ENCODE measurements at places on chromosomes 2 and 18.

DNA sequence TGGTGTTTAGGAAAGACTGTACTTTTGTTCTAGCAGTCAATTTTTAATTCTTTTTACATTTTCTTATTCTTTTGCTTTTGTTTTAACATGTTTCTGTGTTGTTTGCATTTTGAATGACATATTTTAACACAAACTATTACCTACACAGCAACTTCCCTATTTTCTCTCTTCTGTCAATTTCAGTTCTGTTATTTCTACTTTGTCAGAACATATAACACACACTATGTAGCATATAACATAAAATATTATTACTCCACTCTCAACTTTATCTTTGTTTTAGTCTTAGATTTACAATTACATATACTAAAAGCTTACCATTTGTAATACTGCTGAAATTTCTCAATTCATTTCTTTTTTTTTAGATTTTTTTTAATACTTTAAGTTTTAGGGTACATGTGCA is 372.7 kb upstream of the VWC2L start:
- no peaks in the 10 kb centered on the region for H3K27me3 ChIP-seq
- no peak overlapping the region for H3K4me3 ChIP-seq
- DNase-seq: no peak

DNA sequence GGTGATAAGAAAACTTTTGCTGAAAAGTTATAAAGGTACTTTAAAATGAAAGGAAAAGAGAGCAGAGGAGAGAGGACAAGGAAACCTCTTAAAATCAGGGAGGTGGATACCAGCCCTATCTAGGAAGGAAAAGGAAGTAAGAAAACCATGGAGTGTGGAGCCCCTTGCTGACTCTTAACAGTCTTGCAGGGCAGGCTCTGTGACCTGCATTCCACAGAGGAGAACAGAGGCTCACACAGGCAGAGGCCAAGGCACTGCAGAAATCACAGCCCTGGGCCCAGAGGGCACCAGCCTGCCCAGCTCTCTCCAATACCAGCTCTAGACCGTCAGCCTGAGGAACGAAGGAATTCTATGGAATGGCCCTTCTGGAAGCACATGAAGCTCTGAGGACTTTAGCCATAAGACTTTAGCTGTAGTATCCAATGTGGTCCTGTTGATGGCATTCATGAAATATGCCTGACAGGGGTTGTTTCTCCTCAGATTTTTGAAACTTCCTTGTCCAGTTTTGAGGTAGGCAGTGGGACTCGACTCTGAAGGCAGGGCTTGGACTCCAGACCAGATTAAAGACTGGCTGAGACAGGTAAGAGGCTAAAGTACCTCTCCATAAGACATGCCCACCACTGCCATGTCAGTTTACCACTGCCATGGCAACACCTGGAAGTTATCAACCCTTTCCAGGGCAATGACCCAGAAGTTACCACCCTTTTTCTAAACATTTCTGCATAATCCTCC is 216.3 kb downstream of the ANAPC1 start:
- peaks cover 18% of the 10 kb centered on the region for H3K4me1 ChIP-seq
- H3K27ac ChIP-seq: no peak overlapping the region
- H3K4me3 ChIP-seq: no peak overlapping the region
- DNase-seq: peak; percentile 62
- no peaks in the 10 kb centered on the region for H3K36me3 ChIP-seq
- H3K27me3 ChIP-seq: no peaks in the 10 kb centered on the region

GRCh38 chr18:9474108-9474982 is 968 bp upstream of the RALBP1 start:
- H3K4me3 ChIP-seq: peak overlapping the region; percentile 89
- H3K36me3 ChIP-seq: peaks cover 8% of the 10 kb centered on the region
- H3K27me3 ChIP-seq: no peaks in the 10 kb centered on the region
- no peak for DNase-seq
- H3K27ac ChIP-seq: peak overlapping the region; percentile 68
- H3K4me1 ChIP-seq: peaks cover 12% of the 10 kb centered on the region

DNA sequence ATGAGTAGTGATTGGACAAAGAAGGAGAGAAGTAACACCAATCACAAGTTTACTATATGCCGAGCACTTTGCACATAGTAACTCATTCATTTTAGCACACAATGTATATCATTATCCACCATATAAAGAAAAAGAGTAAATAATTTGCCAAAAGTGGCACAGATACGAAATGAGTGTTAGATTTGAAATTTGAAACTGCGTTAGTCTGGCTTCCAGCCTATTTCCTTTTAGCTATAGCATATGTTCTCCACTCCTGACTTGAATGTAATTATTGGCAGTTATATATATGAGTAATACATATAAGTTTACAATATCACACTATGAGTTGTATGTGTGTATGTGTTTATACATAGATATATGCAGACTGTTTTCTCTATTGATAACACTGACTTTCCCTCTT is 98.6 kb downstream of the NOL4 start:
- DNase-seq: no peak
- no peaks in the 10 kb centered on the region for H3K27me3 ChIP-seq
- no peaks in the 10 kb centered on the region for H3K36me3 ChIP-seq
- H3K27ac ChIP-seq: no peak overlapping the region
- no peaks in the 10 kb centered on the region for H3K4me1 ChIP-seq

GRCh38 chr2:215615067-215615802 is 179.4 kb upstream of the FN1 start:
- H3K27ac ChIP-seq: no peak overlapping the region
- H3K27me3 ChIP-seq: peaks cover 2% of the 10 kb centered on the region
- no peak overlapping the region for H3K4me3 ChIP-seq
- no peaks in the 10 kb centered on the region for H3K36me3 ChIP-seq
- DNase-seq: no peak
- H3K4me1 ChIP-seq: no peaks in the 10 kb centered on the region

GRCh38 chr2:102967451-102967850 is 205.6 kb downstream of the TMEM182 start:
- no peaks in the 10 kb centered on the region for H3K4me1 ChIP-seq
- no peak overlapping the region for H3K4me3 ChIP-seq
- H3K27me3 ChIP-seq: peaks cover 3% of the 10 kb centered on the region
- no peak overlapping the region for H3K27ac ChIP-seq

- H3K4me3 ChIP-seq: no peak overlapping the region
- peak; percentile 86 for DNase-seq
- peak overlapping the region; percentile 63 for H3K27ac ChIP-seq
- no peaks in the 10 kb centered on the region for H3K36me3 ChIP-seq
These were observed 164.0 kb upstream of the MYO3B start for GRCh38 chr2:170013802-170014551.

DNA sequence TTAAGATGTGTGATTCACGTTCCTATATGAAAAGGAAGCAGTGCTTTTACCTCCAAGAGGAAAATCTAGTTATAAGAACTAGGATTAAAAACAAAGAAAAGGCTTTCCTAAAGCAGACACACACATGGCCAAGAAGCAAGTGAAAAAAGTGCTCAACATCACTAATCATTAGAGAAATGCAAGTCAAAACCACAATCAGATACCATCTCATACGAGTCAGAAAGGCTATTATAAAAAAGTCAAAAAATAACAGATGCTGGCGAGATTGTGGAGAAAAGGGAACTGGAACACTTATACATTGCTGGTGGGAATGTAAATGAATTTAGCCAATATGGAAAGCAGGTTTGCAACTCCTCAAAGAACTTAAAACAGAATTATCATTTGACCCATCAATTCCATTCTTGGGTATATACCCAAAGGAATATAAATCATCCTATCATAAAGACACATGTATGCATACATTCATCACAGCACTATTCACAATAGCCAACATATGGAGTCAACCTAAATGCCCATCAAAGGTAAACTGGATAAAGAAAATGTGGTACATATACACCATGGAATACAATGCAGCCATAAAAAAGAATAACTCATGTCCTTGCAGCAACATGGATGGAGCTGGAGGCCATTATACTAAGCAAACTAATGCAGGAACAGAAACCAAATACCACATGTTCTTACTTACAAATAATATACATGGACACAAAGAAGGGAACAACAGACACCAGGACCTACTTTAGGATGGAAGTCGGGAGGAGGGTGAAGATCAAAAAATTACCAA is 285.3 kb downstream of the RAD51AP2 start:
- H3K27ac ChIP-seq: no peak overlapping the region
- peak; percentile 6 for DNase-seq
- H3K4me3 ChIP-seq: no peak overlapping the region
- H3K27me3 ChIP-seq: no peaks in the 10 kb centered on the region
- H3K36me3 ChIP-seq: no peaks in the 10 kb centered on the region
- H3K4me1 ChIP-seq: no peaks in the 10 kb centered on the region

GRCh38 chr2:136383167-136383566 is 265.2 kb upstream of the CXCR4 start:
- no peak overlapping the region for H3K27ac ChIP-seq
- H3K27me3 ChIP-seq: no peaks in the 10 kb centered on the region
- no peaks in the 10 kb centered on the region for H3K36me3 ChIP-seq
- peaks cover 13% of the 10 kb centered on the region for H3K4me1 ChIP-seq

DNA sequence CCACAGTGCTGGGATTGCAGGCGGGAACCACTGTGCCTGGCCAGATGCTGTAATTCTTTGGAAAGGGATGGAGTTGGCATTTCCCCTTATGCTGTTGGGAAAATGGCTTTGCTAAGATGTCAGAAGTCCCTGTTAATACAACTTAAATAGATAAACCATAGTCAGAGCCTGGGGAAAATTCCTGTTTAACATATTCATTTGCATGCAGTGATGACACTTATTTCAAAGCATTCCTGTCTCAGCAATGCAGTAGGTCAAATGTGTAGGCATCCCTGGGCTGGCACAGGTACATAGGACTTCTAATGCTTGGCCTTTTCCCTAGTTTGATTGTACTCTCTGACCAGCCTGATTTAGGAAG is 38.6 kb downstream of the RAMP1 start:
- no peaks in the 10 kb centered on the region for H3K36me3 ChIP-seq
- H3K4me1 ChIP-seq: peaks cover 3% of the 10 kb centered on the region
- DNase-seq: no peak
- H3K4me3 ChIP-seq: no peak overlapping the region

DNA sequence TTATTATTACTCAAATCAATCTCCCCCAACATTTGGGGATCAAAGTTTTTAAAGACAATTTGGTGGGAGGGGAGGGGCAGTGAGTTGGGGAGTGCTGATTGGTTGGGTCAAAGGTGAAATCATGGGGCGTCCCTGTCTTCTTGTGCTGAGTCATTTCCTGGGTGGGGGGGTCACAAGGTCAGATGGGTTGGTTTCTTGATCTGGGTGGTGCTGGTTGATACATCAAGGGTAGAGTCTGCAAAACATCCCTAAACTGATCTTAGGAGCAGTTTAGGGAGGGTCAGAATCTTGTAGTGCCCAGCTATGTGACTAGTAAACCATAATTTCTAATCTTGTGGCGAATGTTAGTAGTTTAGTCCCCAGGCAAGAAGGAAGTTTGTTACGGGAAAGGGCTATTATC is 67.4 kb downstream of the MOGAT1 start:
- H3K27ac ChIP-seq: no peak overlapping the region
- H3K4me3 ChIP-seq: no peak overlapping the region
- H3K4me1 ChIP-seq: peaks cover 10% of the 10 kb centered on the region
- peaks cover 3% of the 10 kb centered on the region for H3K27me3 ChIP-seq

GRCh38 chr2:180443888-180444287 is 436.8 kb upstream of the CWC22 start:
- no peaks in the 10 kb centered on the region for H3K27me3 ChIP-seq
- no peaks in the 10 kb centered on the region for H3K36me3 ChIP-seq
- DNase-seq: peak; percentile 70
- no peak overlapping the region for H3K4me3 ChIP-seq
- H3K27ac ChIP-seq: no peak overlapping the region
- no peaks in the 10 kb centered on the region for H3K4me1 ChIP-seq

DNA sequence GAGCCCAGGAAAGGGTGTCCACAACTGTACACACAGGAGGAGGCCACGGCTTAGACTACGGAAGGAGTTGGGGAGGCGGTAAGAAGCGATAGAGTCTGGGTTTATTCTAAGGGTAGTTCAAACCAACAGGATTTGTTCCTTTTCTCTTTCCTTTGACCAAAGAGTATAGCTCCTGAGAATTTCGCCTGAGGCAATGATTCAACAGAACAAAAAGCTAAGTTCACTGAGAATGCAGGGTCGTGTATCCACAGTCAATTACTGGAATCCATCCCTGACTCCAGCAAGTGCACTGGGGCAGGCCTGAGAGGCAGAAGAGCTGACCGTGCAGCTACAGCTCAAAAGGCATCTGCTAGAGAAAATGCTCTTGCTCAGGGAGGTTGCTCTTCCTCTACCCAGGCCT is 140.9 kb downstream of the TFCP2L1 start:
- H3K27me3 ChIP-seq: no peaks in the 10 kb centered on the region
- no peaks in the 10 kb centered on the region for H3K4me1 ChIP-seq
- no peaks in the 10 kb centered on the region for H3K36me3 ChIP-seq
- no peak for DNase-seq
- H3K4me3 ChIP-seq: no peak overlapping the region

- no peak overlapping the region for H3K4me3 ChIP-seq
- H3K27me3 ChIP-seq: peaks cover 8% of the 10 kb centered on the region
- H3K36me3 ChIP-seq: no peaks in the 10 kb centered on the region
- DNase-seq: no peak
These were observed 118.6 kb upstream of the GLI2 start for GRCh38 chr2:120617055-120617454.

- no peak overlapping the region for H3K4me3 ChIP-seq
- H3K27ac ChIP-seq: no peak overlapping the region
- no peaks in the 10 kb centered on the region for H3K27me3 ChIP-seq
- no peaks in the 10 kb centered on the region for H3K4me1 ChIP-seq
- DNase-seq: no peak
- peaks cover 11% of the 10 kb centered on the region for H3K36me3 ChIP-seq
These were observed 25.5 kb downstream of the VRK2 start for GRCh38 chr2:58072102-58072501.

GRCh38 chr18:9941103-9941502 is 27.3 kb downstream of the VAPA start:
- no peak for DNase-seq
- no peaks in the 10 kb centered on the region for H3K4me1 ChIP-seq
- H3K36me3 ChIP-seq: peaks cover 24% of the 10 kb centered on the region
- H3K27me3 ChIP-seq: no peaks in the 10 kb centered on the region
- H3K4me3 ChIP-seq: no peak overlapping the region

- H3K4me1 ChIP-seq: no peaks in the 10 kb centered on the region
- H3K36me3 ChIP-seq: peaks cover 51% of the 10 kb centered on the region
- no peak overlapping the region for H3K4me3 ChIP-seq
- no peaks in the 10 kb centered on the region for H3K27me3 ChIP-seq
- DNase-seq: no peak
These were observed 11.5 kb downstream of the GCC2 start for GRCh38 chr2:108460345-108461037.

- no peaks in the 10 kb centered on the region for H3K36me3 ChIP-seq
- H3K27me3 ChIP-seq: no peaks in the 10 kb centered on the region
- no peak overlapping the region for H3K27ac ChIP-seq
- DNase-seq: no peak
- H3K4me3 ChIP-seq: no peak overlapping the region
These were observed 274.4 kb upstream of the SLC14A2 start for GRCh38 chr18:45340884-45341283.

- no peak overlapping the region for H3K27ac ChIP-seq
- H3K36me3 ChIP-seq: no peaks in the 10 kb centered on the region
- no peak overlapping the region for H3K4me3 ChIP-seq
- peak; percentile 14 for DNase-seq
- H3K27me3 ChIP-seq: no peaks in the 10 kb centered on the region
These were observed 512.9 kb upstream of the ACVR2A start for GRCh38 chr2:147331790-147332419.

GRCh38 chr2:157691695-157692094 is 63.0 kb upstream of the ACVR1C start:
- no peaks in the 10 kb centered on the region for H3K27me3 ChIP-seq
- no peaks in the 10 kb centered on the region for H3K4me1 ChIP-seq
- no peak overlapping the region for H3K4me3 ChIP-seq
- H3K27ac ChIP-seq: no peak overlapping the region

Data from common myeloid progenitor, CD34-positive (primary cell).